ENCODE measurements at places on chromosomes 4 and X.

- DNase-seq = no peak
These were observed 750.5 kb upstream of the POU3F4 start for GRCh38 chrX:82757614-82758013.

DNA sequence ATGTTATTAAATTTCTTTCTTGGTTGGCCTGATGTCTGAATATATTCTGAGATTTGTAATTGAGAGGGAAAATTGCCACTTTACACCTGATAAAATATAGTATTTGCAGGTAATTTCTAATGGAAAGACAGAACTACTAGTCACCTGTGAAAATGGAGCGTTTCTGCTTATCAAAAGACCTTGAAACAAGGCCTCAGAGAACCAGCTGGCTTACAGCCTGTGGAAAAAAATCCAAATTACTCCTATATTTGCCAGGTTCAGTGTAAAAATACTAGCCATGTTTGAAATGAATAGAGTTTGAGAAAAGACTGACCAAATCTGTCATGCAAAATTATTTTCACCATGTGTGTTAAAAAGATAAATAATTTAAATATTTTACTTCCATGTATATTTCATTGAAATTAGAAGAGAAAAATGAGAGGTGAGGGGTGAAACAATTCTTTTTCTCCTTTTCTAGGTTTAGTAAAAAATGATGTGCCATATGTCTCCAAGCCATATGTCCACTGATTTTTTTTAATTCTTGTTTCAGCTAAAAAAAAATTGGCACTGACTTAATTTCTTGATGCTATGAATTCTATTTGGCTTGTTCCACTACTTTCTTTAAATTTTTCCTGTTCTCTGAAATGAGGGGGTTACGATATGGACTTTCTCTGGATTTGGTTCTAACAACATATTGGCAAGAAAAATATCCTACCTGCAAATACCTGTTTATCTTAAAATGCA, 464.9 kb downstream of the GRXCR1 start:
- DNase-seq = no peak

GRCh38 chrX:3124031-3124430, 82.8 kb downstream of the ARSF start:
- DNase-seq = no peak

DNA sequence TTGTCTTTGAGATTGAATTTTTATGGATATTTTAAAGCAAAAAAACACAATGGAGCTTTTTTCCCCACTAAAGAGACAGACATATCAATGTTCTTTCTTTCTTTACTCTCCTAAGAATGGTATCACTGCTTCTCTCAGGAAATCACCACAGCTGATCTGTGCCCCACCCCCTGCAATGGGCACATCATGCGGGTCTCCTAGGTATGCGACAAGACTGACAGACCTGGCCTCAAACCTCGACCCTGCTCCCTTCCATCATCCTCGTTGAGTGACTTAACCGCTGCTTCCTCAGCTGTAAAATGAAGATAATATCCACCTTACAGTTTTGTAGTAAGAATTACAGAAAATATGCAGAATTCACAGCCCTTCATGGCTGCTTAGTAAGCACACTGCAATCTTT, 58.3 kb downstream of the LEF1 start:
- no peak for DNase-seq

DNA sequence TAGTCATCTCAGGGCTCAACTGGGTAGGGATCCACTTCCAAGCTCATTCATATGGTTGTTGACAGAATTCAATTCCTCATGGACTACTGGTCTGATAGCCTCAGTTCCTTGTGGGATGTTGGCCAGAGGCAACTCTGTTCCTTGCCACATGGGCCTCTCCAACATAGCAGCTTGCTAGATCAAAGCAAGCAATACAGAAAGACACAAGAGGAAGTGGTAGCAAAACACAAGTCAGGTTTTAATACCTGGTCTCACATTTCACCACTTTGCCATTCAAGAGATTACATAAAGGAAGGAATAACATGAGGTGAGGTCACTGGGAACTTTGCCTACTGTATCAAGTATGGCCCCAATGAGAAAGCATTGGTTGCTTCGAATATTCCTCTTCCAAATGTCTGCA, 79.2 kb downstream of the PRSS12 start:
- no peak for DNase-seq

GRCh38 chrX:110402091-110402849, 43.6 kb downstream of the RTL9 start:
- DNase-seq = no peak

DNA sequence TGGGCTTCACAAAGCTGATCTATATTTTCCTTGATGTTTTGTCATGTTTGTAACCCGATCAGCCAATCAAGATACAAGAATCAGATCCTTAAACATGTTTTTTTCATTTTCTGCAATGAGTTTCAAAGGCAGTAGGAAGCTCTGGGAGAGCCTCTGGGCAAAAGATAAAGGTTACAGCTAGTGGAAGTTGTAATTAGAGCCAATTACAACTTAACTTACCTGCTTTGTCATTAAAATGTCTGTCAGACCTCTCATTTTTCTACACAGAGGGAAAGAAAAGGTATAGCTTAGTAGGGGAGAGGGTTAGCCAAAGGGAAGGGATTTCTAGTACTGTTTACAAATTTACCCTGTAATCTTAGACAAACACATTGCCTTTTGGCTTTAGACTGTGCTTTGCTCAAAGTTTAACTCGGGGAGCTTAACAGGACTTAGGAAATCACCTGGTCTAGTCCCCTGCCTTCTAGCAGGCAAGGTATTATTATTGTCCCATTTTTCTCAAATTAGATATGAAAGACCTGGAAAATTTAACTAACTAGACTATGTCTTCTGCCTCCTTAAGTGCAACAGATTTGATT, 55.8 kb downstream of the FGF16 start:
- no peak for DNase-seq

GRCh38 chrX:13821738-13822137, 4.8 kb upstream of the GPM6B start:
- DNase-seq = no peak

GRCh38 chr4:79141530-79141929, 184.3 kb downstream of the NAA11 start:
- DNase-seq = no peak

DNA sequence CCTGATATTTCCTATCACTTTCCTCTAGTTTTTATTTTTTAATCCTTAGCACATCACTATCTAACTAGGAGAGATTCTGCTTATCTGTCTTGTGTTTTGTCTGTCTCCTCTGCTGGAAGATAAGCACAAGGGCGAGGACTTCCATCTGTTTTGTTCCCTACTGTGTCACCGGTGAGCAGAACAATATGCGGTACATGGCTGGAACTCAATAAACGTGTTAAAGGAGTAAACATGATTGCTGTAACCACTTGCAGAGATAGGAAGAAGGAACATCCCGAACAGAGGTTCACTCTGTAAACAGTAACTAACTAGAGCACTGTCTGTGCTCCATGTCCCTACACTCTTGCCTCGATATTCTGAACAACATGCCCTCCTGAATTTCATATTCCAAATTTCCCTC, 5.2 kb downstream of the HS3ST1 start:
- DNase-seq = no peak

GRCh38 chr4:83850435-83850834, 314.5 kb downstream of the GPAT3 start:
- DNase-seq = no peak

- DNase-seq = no peak
These were observed 283.9 kb downstream of the IDS start for GRCh38 chrX:149221230-149221629.

- DNase-seq = no peak
These were observed 93.6 kb upstream of the NAP1L5 start for GRCh38 chr4:88791274-88791673.

DNA sequence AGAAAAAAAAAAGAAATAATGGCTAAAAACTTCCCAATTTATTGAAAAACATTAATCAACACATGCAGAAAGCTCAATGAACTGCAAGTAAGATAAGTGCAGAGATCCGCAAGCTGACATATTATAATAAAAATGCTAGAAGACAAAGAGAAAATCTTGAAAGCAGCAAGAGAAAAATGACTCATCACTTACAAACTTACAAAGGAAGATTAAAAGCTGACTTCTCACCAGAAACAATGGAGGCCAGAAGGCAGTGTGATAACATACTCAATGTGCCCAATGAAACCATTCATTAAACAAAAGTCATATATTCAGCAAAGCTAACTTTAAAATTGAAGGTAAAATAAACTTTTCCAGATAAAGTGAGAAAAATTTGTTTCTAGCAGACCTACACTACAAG, 7.3 kb upstream of the BRWD3 start:
- DNase-seq = no peak

DNA sequence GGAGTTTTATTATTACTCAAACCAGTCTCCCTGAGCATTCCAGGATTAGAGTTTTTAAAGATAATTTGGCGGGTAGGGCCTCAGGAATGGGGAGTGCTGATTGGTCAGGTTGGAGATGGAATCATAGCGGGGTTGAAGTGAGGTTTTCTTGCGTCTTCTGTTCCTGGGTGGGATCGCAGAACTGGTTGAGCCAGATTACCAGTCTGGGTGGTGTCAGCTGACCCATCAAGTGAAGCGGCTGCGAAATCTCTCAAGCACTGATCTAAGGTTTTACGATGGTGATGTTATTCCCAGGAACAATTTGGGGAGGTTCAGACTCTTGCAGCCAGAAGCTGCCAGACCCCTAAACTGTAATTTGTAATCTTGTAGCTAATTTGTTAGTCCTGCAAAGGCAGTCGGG, 25.1 kb upstream of the SETD7 start:
- DNase-seq = no peak

GRCh38 chr4:76354517-76355473, 48.3 kb downstream of the STBD1 start:
- DNase-seq = no peak

DNA sequence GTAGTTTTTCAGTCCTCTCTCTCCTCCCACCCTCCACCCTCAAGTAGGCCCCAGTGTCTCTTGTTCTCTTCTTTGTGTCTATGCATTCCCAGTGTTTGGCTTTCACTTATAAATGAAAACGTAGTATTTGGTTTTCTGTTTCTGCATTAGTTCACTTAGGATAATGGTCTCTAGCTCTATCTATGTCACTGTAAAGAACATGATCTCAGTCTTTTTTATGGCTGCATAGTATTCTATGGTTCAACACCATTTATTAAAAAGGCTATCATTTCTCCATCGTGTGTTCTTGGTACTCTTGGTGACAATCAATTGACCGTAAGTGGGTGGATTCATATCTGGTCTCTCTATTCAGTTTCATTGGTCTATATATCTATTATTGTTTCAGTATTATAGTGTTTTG, 18.7 kb upstream of the IL2 start:
- no peak for DNase-seq

DNA sequence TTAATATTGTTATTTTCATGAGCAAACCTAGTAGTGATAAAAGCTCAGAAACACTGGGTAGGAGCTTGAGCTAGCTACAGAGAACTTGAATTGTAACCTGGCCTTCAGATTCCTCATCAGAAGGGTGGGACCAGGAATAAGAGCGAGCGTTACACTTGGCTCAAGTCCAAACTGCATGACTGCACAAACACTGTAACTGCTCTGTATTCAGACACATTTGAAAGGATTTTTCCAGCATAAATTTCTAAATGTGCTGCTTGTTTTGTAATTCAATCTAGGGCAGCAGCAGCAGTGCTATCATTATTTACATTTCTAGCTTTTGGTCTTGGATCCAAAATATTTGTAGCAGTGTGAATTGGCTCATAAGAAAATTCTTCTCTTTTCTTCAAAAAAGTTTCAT, 133.0 kb upstream of the TMLHE start:
- DNase-seq = no peak

DNA sequence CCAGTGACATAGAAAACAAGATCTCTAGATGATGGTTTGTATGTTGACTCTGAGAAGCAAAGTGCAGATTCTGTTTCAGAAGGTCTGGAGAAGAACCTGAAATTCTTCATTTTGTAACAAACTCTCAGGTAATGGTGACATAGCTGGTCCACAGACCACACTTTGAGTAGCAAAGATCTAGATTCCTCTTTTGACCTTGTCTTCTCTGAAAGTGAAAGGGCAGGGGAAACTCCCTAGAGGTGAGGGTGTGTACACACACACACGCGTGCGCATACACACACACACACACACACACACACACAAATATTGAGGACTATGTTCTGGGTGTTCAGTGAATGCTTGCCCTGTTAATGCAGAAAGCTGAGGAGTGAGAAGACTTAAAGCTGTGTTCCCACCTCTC, 110.1 kb downstream of the NHSL2 start:
- DNase-seq = no peak

GRCh38 chr4:119647558-119647957, 19.0 kb upstream of the PDE5A start:
- DNase-seq = no peak

- DNase-seq = peak; percentile 1
These were observed at the start of gene MTMR1 for GRCh38 chrX:150692831-150693724. MTMR1 (plus strand) TSS chrX:150693396; CDS start chrX:150693531, 135 bp downstream.

GRCh38 chr4:100945789-100946188, 401.5 kb downstream of the PPP3CA start:
- DNase-seq = no peak

DNA sequence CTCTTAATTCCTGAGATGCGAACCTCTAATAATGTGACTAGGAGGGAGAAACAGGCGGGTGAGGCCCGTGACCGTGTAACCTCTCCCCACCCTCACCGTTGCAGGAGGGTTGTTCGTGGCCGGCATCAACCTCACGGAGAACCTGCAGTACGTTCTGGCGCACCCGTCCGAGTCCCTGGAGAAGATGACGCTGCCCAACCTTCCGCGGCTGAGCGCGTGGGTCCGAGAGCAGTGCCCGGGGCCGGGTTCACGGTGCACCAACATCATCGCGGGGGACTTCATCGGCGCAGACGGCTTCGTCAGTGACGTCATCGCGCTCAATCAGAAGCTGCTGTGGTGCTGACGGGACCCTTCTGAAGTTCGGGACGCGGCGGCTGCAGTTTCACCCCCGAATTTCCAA, 17.8 kb downstream of the PLCXD1 start:
- DNase-seq = no peak

DNA sequence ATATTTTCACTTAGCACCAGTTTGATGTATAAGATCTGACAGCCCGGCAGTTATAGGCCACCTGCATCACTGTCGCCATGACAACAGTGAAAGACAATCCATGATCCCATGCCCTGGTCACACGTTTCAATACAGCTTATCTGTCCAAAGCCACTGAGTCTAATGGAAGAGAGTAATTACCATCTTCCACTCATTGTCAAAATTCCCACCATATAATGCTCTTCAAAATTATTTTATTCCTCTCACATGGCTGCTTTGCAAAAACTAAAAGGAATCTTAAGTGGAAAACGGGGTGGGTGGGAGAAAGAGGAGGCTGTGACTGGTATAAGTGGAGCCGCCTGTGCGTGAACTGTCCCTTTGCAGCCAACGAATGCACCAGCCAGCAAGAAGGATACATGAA, 44.2 kb downstream of the MAML3 start:
- DNase-seq = no peak

GRCh38 chrX:15813416-15813815, 23.1 kb downstream of the ZRSR2 start:
- DNase-seq = no peak

DNA sequence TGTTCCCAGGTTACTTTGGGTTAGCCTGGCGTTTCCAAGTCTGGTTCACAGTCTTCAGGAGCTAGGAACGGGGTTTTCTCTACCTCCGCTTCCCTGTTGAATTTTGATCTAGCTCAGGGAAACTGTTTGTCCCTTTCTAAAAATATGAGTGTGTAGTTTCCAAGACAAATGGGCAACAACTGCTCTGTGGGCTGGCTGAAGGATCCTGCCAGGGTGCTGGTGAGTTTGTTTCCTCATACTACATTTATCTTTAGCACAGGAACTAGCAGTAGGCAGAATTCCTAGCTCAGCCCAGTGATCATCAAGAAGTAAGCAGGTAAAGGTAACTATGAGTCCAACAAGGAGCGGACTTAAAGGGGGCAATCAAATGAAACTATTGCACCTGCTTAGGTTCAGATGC, 13.3 kb upstream of the FAM47E start:
- no peak for DNase-seq
